Caki2 (cell line): ENCODE measurements at places on chromosomes 2 and 18. TPM values are rescaled to one million over a fixed set of nuclear protein-coding genes. Genes with fewer than 3 reads are reported as not detected.

Gene ARHGAP25
- total RNA-seq = not detected in 2 replicates

Gene OLA1
- 175 and 195 TPM in 2 replicates for total RNA-seq

Gene ALK
- not detected in 2 replicates for total RNA-seq

Gene EN1
- 0.10 TPM in 1 of 2 replicates, not detected in the other for total RNA-seq

Gene COL3A1
- total RNA-seq = 0.03 and 3.6 TPM in 2 replicates

Gene PRKCE
- total RNA-seq = 4.0 and 5.3 TPM in 2 replicates

Gene MRO
- not detected in 2 replicates for total RNA-seq

Gene MYO7B
- not detected in 2 replicates for total RNA-seq

Gene GREB1
- total RNA-seq = 0.20 and 0.91 TPM in 2 replicates

Gene RTKN
- 55.6 and 71.1 TPM in 2 replicates for total RNA-seq

Gene SOX11
- total RNA-seq = not detected in 2 replicates

Gene CDH7
- not detected in 2 replicates for total RNA-seq

Gene KLHL41
- not detected in 2 replicates for total RNA-seq

Gene LINC00305
- total RNA-seq = not detected in 2 replicates

Gene CD207
- total RNA-seq = not detected in 2 replicates

Gene EMILIN2
- total RNA-seq = 5.8 and 27.3 TPM in 2 replicates

Gene GTF2A1L
- total RNA-seq = not detected in 2 replicates

Gene DUSP19
- 2.6 and 10.3 TPM in 2 replicates for total RNA-seq

Gene HSPE1
- 174 and 209 TPM in 2 replicates for total RNA-seq

Gene CCDC142
- total RNA-seq = 10.7 and 15.0 TPM in 2 replicates

Gene ODC1
- total RNA-seq = 212 and 233 TPM in 2 replicates

Gene MALL
- 49.4 and 61.6 TPM in 2 replicates for total RNA-seq

Gene AAK1
- total RNA-seq = 15.9 and 19.1 TPM in 2 replicates

Gene WIPF1
- total RNA-seq = 0.61 and 3.5 TPM in 2 replicates

Gene DES
- 4.9 TPM in 1 of 2 replicates, not detected in the other for total RNA-seq

Gene ALPI
- total RNA-seq = not detected in 2 replicates

Gene NAT8
- not detected in 2 replicates for total RNA-seq

Gene SGPP2
- 7.5 and 8.1 TPM in 2 replicates for total RNA-seq

Gene PLEK
- total RNA-seq = 1.2 and 4.3 TPM in 2 replicates

Gene ARID5A
- total RNA-seq = 11.6 and 12.3 TPM in 2 replicates

Gene HOXD10
- total RNA-seq = 4.3 and 8.8 TPM in 2 replicates

Gene TUBB8B
- total RNA-seq = not detected in 2 replicates

Gene RUFY4
- total RNA-seq = not detected in 2 replicates

Gene DIPK1C
- not detected in 2 replicates for total RNA-seq

Gene KLHL29
- total RNA-seq = 1.4 and 2.1 TPM in 2 replicates

Gene CCDC85A
- total RNA-seq = 0.54 and 0.70 TPM in 2 replicates

Gene KCNG2
- total RNA-seq = not detected in 2 replicates

Gene MC2R
- not detected in 2 replicates for total RNA-seq

Gene GAL3ST2
- not detected in 2 replicates for total RNA-seq

Gene REG3A
- total RNA-seq = not detected in 2 replicates

Gene HNMT
- 4.9 and 7.5 TPM in 2 replicates for total RNA-seq

Gene STEAP3
- 1.4 and 3.4 TPM in 2 replicates for total RNA-seq

Gene HJURP
- 33.9 and 34.9 TPM in 2 replicates for total RNA-seq

Gene BOK
- total RNA-seq = 41.1 and 48.1 TPM in 2 replicates

Gene LYPD6
- 9.3 and 12.2 TPM in 2 replicates for total RNA-seq

Gene SPC25
- 32.0 and 52.0 TPM in 2 replicates for total RNA-seq

Gene RGPD6
- total RNA-seq = 12.0 and 22.5 TPM in 2 replicates
